ENCODE measurements at places on chromosomes 2 and 18.

GRCh38 chr2:168192839-168193616 lies 54.4 kb downstream of the STK39 start:
- DNase-seq: peak; percentile 26

- DNase-seq: no peak
Measured at GRCh38 chr18:52452427-52452826, 112.4 kb downstream of the DCC start.

DNA sequence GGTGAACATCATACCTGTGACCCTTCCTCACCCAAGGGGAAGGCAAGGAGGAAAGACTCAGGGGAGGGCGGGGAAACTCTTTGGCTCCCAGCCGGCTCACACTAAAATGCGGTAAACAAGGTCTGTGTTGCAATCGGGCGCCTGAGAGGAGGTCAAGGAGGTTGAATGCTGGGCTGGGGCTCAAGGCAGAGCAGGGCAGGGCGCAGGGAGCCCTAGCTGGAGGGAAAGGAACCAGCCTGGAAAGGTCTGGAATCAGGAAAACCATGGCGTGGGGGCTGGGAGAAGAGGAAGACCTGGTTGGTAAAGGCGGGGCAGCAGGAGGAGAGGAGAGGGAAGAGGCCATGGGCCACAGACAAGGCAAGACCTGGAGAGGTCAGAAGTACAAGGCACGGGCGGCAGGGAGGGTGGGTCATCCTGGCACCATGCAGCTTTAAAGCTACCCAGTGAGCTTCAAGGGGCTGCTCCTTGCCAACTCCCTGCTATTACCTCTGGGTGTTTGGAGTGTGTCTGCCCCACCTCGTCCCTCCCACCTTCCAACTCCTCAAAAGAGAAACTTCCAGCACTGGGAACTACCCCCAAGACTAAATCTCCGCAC lies 4.8 kb upstream of the TMEM37 start:
- DNase-seq: no peak

- DNase-seq: no peak
Measured at GRCh38 chr2:10914272-10914693, 2.5 kb downstream of the KCNF1 start.

GRCh38 chr2:164436131-164436530 lies 185.2 kb downstream of the GRB14 start:
- no peak for DNase-seq

DNA sequence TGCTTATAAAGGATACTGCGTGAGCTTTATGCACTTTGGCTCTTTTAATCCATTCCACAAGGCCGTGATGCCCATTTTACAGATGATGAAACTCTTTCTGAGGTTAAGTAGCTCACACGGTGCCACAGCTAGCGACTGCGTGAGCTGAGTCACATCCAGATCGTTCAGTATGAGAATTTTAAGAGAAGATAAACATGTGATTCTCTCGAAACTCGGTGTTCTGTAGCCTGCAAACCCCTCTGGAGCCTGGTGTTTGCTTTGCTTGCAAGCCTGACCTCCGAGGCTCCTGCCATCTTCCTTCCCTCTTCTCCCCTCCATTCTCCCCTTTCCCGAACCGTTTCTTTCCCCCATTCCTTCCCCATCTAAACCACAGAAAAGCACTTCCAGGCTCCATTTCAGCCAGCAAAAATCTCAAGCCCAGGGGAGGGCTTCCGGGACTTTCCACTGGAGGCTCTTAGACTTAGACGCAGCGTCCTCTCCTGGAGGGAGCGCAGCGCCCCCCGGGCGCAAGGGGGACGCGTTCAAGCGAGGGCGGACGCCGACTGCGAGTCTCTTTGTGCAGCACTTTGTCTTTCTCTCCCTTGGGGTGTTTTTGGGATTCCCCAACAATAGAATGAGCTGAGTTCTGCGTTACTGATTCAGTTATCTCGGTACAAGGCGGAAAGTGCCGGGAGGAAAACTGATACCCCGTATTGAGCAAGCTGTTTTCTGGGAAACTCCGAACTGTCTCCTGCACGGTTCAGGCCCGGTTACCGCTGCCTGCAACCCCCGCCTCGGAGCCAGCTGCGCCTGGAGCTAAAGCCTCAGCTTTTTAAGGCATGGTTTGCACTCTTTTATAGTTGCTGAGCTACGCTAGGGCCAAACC lies 38.0 kb downstream of the CYP1B1 start:
- peak; percentile 48 for DNase-seq

DNA sequence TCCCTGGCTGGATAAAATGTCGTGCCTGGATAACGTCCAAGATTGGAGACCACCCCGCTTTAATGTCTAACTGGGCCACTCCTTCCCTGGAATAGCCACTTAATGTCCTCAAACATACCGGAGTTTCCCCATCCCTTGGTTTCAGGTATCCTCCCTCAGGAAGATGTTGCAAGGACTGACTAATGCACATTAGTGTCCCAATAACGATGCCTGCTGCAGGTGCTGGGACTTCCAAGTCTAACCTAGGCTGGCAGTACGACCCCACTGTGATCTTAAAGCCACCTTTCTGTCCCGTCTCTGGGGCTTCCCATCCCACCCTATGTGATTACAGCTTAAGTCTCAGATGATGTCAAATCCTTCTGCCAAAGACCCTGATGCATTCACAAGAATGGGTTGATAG lies 1.1 kb upstream of the ATP6V1C2 start:
- DNase-seq: no peak

DNA sequence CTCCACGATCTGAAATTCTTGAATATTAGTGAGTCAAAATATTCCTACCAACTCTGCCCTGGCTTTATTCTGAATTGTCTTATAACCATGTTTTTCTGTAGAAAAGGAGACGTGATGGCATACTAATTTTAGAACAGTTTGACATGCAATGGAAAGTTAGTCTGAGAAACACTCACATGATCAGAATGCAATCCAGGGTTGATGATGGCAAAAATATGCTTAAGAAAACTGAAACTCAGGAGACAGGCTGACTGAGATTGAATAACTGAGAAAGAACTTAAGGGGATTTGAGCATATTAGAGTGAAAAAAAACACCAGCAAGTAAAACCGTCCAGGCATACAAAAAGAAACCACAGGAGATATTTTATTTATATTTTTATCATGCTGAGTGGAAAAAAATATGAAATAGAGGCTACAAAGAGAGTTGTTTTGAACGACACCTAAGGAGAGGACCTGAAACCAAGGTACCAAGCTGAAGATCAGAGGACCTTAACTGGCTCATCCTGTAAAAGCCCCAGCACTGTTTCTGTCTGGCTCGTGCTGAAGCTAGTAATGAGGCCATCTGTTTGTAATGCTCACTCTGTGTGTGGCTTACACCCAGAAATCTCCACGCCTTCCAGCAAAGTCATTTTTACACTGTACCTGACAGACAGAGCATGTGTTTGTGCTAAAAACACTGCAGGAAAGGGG lies 437.2 kb upstream of the PKDCC start:
- no peak for DNase-seq

DNA sequence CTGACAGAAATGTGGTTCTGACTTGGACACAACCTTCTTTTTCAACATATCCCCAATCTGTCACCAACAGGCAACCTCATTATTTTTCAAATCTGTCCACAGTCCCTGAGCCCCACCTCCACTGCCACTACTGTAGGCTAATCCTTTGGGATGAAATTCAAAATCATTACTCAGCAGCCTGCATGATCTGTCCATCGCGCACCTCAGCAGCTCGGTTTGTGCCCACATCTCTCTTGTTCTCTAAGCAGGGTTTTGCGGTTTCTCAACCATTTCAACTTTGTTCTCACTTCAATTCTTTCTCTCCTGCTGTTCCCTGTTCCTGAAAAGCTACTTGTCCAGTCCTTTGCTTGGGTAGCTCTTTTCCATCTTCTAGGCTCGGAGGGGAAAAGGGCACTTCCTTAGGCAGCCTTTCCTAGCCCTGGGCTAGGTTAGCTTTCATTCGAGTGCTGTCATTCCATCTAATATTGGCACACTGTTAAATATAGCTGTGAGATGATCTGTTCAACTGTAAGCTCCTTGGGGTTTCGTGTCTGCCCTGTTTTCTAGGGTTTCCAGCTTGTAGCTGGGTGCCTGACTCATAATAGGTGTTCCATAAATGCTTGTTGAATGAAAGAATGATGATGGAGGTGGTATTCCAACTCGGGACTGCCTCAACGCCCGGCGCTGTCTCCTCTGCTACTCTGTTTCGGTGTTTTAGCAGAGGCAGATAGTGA lies 653 bp upstream of the ANKAR start:
- no peak for DNase-seq

DNA sequence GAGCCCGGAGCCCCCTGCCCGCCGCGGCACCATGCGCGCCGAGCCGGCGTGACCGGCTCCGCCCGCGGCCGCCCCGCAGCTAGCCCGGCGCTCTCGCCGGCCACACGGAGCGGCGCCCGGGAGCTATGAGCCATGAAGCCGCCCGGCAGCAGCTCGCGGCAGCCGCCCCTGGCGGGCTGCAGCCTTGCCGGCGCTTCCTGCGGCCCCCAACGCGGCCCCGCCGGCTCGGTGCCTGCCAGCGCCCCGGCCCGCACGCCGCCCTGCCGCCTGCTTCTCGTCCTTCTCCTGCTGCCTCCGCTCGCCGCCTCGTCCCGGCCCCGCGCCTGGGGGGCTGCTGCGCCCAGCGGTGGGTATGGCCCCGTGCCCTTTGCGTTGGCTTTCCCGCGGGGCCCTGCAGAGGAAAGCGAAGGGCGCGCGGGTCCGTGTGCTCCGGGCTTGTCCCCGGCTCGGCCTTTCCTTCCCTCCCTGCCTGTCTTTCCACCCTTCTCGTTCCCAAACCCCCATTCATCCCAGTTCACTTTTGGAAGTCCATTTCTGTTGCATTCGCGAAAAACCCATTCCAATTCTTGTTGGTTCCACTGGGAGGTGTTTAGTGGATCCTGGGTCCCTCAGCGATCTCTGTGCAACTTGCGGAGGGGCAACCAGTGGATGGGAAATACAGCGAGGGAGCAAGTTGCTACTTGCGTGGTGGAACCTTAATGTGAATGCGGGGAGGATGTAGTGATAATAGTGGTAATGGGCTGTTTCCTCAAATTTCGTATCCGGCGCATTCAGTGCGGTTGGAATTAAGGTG lies 599 bp downstream of the ADAM23 start:
- peak; percentile 7 for DNase-seq

- DNase-seq: no peak
Measured at GRCh38 chr2:168138374-168138773, 109.0 kb downstream of the STK39 start.

DNA sequence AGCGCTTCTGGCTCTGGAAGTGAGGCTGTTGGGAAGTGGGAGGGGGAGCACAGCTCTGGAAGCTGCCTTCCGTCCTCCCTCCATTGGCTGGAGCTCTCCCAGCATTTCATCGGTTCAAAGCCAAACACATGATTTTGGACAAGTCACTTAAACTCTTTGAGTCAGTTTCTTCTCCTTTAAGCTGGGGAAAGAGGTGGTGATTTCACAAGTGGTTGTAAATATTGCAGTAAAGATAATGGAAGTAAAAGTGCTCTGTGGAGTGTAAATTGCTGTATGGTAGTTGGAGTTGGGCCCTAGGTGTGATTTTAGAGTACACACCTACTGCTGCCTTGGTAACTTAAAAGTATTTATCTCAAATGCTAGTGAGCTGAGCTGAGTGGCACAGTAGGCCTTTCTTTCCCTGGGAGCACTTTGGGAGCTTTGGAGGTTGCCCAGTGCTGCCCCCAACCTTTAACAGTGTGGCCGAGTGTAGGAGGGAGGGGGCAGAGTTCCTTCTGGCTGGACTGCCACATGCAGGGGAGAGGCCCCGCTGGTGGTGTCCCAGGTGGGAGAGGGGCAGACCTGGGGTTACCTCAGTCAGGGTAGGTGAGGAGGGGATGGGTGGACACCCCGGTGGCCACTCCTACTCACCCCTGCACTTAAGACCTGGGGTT lies 54.7 kb downstream of the ASAP2 start:
- no peak for DNase-seq

- no peak for DNase-seq
Measured at GRCh38 chr18:73597832-73598615, 549.6 kb downstream of the FBXO15 start.

GRCh38 chr2:195307751-195308150 lies 349.3 kb upstream of the SLC39A10 start:
- no peak for DNase-seq

All from activated naive CD4-positive, alpha-beta T cell treated with Interleukin-2 at 50 U/mL for 16 hours (primary cell).